HTR-8/SVneo (cell line): ENCODE measurements at places on chromosomes 3 and 15.
A peak's percentile ranks its signal among the peaks of the same experiment; 100 is the strongest.

DNA sequence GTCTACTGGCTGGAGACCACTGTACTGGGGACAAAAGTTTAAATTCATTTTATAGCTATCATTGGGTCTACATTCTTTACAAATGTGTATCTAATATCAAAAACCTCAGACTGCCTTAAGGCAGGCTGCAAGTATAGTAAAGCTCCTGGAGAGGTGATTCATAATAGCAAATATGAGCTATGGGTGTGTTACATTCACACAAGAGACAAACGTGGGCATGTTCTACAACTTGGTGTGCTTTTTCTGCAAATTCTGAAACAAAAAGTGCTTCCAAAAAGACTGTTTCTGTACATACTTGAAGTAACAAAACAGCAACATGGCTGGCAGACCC is 1101.4 kb downstream of the ROBO1 start:
- peak; percentile 12 for DNase-seq

DNA sequence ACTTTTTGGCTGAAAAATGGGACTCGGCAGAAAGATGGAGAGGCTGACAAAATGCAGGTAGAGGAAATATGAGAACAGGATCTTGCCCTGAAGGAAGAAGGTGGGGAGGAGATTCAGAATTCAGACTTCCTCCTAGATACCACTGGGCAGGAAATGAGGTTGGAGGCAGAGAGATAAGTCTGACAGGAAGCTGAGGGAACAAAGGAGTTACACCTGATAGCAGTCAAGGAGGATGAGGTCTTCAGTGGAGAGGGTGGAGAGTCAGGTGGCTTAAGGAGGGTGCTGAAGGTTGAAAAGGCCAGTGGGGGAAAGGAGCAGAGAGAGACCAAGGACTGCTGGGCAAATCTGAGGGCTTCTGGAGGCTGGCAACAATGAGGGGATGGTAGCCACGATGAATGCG is 56.8 kb downstream of the CCR4 start:
- DNase-seq, result no peak

- DNase-seq, result no peak
Measured at GRCh38 chr3:4504340-4505261, 11.5 kb downstream of the ITPR1 start.

DNA sequence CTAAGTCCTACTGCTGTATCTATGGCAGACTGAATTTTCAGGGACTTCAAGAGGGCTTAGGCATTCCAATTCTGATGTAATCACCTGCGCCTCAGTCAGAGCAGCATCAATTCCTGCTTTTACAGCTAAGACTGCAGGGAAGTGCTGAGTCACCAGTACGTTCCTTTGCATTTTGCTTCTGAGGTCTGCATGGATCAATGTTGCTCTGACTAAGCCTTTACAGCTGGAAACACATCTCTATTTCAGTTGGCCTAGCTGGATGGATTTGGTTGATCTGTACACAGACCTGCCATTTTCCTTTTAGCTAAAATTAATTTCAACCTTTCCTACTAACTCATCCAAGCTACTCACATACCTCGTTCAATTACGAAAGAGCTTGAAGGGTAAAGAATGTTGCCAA is 51.3 kb downstream of the ETV5 start:
- DNase-seq, result peak; percentile 6

DNA sequence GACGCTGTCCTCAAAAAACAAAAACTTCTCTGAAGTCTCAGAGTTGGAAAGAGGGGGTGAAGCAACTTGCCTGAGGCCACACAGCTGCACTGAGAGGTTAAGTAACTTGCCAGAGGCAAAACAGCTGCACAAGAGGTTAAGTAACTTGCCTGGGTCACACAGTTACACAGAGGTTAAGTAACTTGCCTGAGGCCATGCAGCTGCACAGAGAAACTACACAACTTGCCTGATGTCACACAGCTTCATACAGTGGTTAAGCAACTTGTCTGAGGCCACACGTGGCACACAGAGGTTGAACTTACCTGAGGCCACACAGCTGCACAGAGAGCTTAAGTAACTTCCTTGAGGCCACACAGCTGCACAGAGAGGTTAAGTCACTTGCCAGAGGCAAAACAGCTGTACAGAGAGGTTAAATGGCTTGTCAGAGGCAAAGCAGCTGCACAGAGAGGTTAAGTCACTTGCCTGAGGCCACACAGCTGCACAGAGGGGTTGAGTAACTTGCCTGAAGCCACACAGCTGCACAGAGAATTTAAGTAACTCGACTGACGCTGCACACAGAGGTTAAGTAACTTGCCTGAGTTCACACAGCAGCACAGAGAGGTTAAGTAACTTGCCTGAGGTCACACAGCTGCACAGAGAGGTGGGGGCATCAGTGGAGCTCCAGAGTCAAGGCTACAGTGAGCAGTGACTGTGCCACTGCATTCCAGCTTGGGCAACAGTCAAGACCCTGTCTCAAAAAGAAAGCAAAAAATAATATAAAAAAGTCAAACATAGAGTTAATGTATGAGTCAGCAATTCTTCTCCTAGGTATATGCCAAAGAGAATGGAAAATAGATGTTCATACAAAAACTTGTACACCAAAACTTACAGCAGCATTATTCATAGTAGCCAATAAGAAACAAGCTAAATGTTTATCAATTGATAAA is 12.0 kb upstream of the ACAD9 start:
- DNase-seq, result no peak

GRCh38 chr3:135454890-135455289 is 510.6 kb upstream of the PPP2R3A start:
- DNase-seq, result no peak

GRCh38 chr15:58608129-58608590 is 141.3 kb downstream of the ADAM10 start:
- no peak for DNase-seq

DNA sequence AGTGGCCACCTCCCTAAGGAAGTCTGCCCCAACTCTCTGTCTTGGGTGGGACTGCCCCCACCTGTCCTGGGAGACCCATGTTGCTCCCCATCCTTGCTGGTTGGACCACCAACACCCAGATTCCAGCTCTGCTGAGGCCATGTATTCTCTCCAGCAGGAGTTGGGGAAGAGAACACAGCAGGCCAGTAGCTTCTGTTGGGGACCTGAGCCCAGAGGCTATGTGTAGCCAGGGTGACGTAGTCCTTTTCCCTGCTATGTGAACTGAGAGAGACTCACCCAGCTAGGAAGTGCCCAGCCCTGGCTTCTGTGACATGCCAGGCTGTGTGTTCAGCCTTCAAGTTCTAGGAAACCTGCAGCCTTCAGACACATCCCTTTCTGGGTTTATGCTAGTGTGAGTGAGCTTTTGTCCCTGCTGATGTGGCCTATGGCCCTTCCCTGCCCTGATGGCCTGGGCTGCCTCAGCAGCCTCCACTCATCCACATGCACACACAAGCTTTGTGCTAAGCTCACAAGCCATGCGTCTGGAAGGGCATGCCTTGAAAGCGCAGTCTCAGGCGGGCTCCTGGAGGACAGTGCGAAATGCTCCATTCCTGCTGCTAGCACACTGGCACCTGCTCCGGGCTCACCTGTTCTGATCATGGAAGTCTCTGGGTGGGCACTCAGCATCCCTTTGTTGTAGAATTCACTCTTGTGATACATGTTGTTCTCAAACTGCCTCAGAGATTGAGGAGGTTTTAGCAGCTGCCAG is 42.6 kb downstream of the KY start:
- no peak for DNase-seq

GRCh38 chr3:176789947-176790346 is 407.3 kb downstream of the TBL1XR1 start:
- DNase-seq, result no peak

DNA sequence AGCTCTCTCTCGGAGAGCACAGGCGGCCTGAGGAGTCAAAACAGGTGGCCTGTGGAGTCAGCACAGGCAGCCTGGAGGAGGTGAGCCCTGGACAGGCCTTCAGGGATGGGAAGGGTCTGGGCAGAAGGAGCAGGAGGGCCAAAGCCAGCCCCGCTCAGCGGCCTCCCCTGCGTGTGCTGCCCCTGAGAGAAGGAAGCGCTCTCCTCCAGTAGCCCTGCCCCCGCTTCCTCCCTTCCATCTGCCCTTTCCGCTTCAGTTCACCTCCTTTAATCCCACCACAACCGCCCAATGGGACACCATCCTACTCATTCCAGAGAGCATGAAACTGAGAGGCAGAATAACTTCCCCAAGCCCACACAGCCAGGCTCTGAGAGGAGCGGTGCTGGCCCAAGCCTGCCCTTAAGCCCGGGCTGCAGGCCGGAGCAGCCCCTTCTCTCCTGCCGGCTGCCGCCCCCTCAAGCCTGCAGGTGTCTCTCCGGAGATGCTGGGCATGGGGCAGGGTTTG is 3.2 kb upstream of the NR2E3 start:
- DNase-seq, result no peak

DNA sequence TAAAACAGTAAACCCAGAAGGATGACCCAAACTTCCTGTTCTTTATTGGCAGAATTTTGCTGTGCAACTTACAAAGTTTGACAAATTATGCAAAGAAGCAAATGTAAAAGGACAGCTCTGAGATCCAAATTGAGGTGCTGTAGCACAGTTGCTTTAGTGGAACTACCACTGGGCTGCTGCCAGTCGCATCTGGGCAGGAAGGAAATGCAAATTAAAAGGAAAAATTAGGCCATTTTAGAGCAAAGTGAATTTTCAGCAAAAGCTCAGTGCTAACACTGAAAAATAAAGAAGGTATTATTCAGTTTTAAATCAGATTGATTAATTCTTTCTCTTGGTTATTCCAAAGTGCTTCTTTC is 104.5 kb downstream of the ZMAT3 start:
- no peak for DNase-seq

DNA sequence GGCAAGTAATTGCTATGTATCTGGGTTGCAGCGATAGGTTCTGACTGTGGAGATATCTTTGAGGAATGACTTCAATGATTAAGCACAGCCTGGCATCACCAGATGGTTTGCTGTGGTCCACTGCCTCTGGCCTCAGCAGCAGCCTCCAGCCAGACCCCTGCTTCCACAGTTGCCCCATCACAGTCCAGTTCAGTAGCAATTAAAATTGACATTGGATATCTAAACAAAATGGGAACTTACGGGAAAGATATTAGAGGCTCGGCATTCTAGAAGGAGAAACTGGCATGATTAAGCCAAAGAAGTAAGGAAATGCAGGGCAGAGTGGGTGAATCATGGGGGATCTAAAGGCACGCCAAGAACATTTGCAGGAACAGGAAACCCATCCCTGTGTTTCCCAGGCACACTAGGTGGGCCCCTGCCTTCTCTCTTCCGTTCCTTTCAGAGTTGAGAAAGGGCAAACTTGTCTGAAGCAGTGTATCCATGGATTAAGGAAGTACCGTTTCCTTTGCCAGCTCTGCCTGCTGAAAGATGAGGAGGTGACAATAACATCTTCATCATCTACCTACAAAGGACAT is 36.3 kb upstream of the SH3BP5 start:
- DNase-seq, result no peak

DNA sequence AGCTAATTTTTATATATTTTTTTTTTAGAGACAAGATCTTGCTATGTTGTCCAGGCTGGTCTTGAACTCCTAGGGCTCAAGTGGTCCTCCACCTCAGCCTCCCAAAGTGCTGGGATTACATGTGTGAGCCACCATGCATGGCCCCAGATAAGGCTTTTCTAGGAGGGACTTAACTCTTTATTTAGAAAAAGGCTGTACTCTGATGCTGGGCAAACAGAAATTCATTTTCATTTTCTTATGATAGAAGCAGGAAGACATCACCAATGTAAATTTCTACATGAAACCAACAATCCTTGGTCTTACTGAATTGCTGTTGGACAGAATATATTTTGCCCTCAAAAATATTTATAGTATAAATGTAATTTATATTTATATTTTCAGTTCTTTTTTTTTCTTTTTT is 9.6 kb downstream of the NIPA1 start:
- DNase-seq, result no peak

DNA sequence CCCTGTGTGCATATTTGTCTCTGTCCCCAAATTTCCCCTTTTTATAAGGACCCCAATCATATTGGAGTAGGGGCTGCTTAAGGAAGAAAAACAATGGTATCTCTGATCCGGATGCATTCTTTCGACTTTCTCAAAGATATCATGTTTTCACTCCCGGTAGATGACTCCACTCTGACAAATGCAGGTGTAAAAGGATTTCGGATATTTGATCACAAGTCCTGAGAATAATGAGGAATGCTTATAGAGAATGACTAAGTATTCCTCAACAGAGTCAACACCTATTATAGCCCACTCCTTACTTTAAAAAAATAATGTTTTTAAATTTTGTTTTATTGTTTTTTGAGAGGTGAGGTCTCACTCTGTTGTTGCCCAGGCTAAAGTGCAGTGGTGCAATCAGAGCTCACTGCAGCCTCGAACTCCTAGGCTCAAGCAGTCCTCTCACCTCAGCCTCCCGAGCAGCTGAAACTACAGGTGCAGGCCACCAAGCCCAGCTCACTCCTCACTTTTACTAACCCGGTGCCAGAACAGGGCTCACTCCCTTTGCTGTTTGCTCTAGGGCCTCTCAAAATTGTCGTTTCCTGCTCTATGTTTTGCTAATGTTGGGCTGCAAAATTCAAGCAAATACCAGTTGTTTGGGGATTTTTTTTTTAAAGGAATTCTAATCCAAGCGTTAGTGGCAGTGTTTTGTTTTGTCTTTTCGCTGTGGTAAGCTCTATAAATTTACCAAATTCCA is 24.6 kb downstream of the COL8A1 start:
- no peak for DNase-seq

DNA sequence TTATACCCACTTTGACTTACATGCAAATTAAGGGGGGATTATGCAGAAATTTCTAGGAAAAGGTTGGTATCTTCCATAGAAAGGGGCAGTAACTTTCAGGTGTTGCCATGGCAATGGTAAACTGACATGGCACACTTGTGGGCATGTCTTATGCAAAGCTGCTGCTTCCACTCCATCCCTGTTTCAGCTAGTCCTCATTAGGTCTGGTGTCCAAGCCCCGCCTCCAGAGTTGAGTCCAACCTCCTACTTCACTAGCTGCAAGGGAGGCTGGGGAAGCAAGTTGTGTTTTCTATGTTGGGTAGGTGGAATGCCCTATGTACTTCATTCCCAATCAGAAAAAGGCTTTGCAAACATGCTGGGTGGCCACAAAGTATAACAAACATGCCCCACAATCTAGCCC is 14.7 kb upstream of the KLHL40 start:
- no peak for DNase-seq

- DNase-seq, result no peak
Measured at GRCh38 chr3:177787279-177788041, 590.2 kb upstream of the TBL1XR1 start.

- no peak for DNase-seq
Measured at GRCh38 chr15:72227192-72227586, 3.8 kb downstream of the PKM start.

- no peak for DNase-seq
Measured at GRCh38 chr15:99441871-99442251, 123.9 kb upstream of the MEF2A start.

- DNase-seq, result no peak
Measured at GRCh38 chr15:47066392-47066791, 650.9 kb upstream of the SEMA6D start.

- no peak for DNase-seq
Measured at GRCh38 chr3:20701641-20702040, 515.6 kb upstream of the SGO1 start.

GRCh38 chr3:46143951-46144473 is 64.1 kb downstream of the CCR1 start:
- DNase-seq, result no peak

DNA sequence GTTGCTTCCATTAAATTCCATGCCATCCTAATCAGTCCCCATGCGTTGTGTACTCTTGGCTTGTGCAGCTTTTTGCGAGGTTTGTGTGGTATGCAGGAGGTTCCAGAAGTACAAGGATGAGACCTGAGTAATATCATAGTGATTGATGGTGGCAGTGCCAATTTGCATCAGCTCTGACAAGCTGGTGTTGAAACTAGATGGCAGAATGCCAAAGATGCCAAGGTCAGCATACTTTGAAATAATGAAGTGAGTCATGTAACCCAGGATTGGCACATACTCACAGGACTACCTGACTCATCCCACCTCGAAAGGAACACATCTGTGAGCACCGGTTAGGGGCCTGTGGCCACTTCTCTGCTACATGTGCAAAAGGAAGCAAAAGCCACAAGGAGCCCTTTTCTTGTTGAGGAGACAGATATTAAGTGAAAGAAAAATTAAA is 14.3 kb downstream of the KAT2B start:
- peak; percentile 70 for DNase-seq
